RPMI7951 (cell line): ENCODE measurements at places on chromosomes 4 and X. TPM values are rescaled to one million over a fixed set of nuclear protein-coding genes. Genes with fewer than 3 reads are reported as not detected.

Gene HSFX2
- 0.29 and 0.96 TPM in 2 replicates for total RNA-seq

Gene AMER1
- 1.9 and 2.0 TPM in 2 replicates for total RNA-seq

Gene MAGEE1
- total RNA-seq, result 1.3 and 3.6 TPM in 2 replicates

Gene GATA1
- total RNA-seq, result not detected in 2 replicates

Gene CITED1
- total RNA-seq, result 0.12 and 1.3 TPM in 2 replicates

Gene CYP2U1
- total RNA-seq, result 11.9 and 15.4 TPM in 2 replicates

Gene NRK
- not detected in 2 replicates for total RNA-seq

Gene STARD8
- total RNA-seq, result 10.2 and 11.6 TPM in 2 replicates

Gene IGFBP7
- total RNA-seq, result 436 and 611 TPM in 2 replicates

Gene DUSP21
- total RNA-seq, result not detected in 2 replicates

- peak; percentile 44 for DNase-seq
These were observed 37.1 kb downstream of the SRPX start for GRCh38 chrX:38183596-38183995.

DNA sequence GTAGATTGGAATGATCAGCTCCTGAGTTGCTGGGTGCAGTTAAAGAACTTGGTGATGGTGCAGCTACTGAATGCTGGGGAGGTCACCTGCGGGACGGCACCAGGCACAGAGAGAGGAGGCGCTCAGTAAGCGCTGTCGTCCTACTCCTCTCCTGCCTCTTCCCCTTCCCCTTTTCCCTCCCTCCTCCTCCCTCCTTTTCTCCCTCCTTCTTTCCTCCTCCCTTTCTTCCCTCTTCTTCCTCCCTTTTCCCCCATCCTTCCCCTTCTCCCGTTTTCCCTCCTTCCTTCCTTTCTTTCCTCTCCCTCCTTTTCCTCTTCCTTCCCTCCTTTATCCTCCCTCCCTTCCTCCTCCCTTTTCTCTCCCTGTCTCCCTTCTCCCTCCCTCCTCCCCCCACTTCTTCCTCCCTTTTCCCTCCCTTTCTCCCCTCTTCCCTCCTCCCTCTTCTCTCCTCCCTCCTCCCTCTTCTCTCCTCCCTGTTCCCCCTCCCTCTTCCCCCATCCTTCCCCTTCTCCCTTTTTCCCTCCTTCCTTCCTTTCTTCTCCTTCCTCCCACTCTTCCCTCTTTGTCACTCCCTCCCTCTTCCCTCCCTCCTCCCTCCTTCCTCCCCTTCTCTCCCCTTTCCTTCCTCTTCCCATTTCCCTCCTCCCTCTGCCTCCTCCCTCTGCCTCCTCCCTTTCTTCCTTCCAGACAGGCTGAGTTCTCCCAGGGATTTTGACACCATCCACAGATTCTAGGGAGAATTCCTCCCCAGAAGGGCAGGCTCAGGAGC lies 87.9 kb upstream of the PSAPL1 start:
- DNase-seq, result no peak

GRCh38 chr4:55399581-55399980 lies 3.8 kb downstream of the TMEM165 start:
- DNase-seq, result no peak

- no peak for DNase-seq
These were observed 195.7 kb upstream of the HS3ST1 start for GRCh38 chr4:11624370-11624769.

- DNase-seq, result no peak
These were observed 324.4 kb downstream of the CAMK2D start for GRCh38 chr4:113437129-113437528.

DNA sequence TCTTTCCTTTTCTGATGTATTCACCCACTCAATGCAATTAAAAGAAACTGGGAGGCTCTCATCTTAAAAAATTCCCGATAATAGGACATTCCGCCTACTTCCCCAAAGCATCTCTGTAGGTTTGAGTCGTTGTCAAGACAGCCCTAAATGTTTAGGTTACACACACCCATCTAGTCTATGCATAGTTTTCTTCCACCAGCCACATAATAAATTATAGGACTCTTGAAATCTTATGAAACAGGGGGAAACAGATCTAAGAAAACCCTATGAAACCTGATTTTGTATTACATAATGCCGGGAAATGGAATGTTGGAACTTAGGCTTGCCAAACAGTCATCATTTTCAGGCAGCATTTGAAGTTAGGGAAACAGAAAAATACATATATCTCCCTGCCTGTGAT lies 150.0 kb downstream of the PRKX start:
- DNase-seq, result no peak

- no peak for DNase-seq
These were observed 63.5 kb upstream of the ADRA2C start for GRCh38 chr4:3702561-3703221.

DNA sequence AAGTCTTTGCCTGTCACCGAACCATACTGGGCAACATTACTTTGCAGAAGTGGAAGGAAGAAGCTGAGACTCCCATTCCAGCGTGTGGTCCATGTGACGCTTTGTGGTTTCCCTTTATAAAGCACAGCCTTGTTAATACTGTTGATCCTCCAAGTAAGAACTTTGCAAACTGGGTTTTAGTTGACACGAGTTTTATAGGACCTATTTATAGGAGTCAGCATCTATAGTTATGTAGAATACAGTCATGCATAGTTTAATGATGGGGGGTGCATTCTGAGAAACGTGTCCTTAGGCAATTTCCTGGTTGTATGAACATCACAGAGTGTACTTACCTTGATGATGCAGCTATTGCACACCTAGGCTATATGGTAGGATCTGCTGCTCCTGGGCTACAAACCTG lies 1879.4 kb upstream of the TENM3 start:
- peak; percentile 3 for DNase-seq

GRCh38 chrX:74325130-74326059 lies 21.4 kb downstream of the ZCCHC13 start:
- no peak for DNase-seq

DNA sequence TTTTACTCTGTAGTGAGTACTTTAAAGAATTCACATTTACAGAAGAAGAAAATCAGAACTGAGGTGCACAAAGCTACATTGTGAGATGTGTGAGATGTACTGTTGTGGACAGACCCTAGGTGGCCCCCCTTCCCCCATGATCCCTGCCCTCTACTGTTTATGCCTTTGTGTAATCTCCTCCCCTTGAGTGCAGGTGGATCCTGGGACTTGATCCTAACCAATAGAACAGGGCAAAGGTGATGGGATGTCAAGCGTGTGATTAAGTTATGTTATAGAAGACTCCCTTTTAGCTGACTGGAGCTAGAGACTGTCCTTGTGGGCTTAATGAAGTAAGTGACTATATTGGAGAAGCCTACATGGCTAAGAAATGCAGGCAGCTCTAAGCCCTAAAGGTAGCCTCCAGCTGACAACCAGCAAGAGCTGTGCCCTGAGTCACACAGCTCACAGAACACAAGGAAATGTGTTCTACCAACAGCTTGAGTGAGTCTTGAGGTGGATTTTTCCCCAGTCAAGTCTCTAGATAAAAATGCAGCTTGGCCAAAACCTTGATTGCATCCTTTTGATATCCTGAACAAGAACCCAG lies 225.2 kb upstream of the LEF1 start:
- no peak for DNase-seq

- DNase-seq, result no peak
These were observed 398.2 kb downstream of the PABPC4L start for GRCh38 chr4:133803341-133803740.
